ENCODE measurements at places on chromosomes 11 and 22.

GRCh38 chr11:93741882-93742226, 382 bp downstream of the C11orf54 start:
- DNase-seq = no peak

- DNase-seq = no peak
Measured at GRCh38 chr11:46265764-46266163, 11.7 kb upstream of the CREB3L1 start.

- DNase-seq = no peak
Measured at GRCh38 chr11:69494851-69495250, 13.4 kb downstream of the LINC01488 start.

GRCh38 chr22:28034760-28035401, 115.8 kb upstream of the PITPNB start:
- DNase-seq = no peak

- no peak for DNase-seq
Measured at GRCh38 chr11:95375451-95375850, 144.4 kb upstream of the SESN3 start.

Measured in effector memory CD4-positive, alpha-beta T cell (primary cell).